ENCODE measurements at places on chromosomes 6 and 20.

DNA sequence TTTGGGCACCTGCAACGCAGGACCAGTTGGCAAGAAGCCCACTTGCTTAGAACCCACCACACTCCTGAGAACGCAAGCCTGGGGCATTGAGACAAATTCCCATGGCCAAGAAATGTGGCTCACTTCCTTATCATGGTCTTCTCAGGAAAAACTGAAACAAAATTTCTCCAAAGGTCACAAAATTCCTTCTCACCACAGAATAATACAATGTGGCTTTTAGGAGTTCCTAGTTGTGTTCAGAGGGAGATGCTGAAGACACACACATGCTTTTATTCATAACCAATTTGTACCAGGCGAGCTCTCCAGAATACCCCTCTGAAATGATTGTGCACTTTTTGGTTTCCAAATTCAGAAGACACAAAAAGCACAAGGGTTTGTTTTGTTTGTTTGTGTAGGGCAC, 31.6 kb downstream of the ADTRP start:
- no peak for DNase-seq

GRCh38 chr6:41367700-41368099, 32.3 kb downstream of the NCR2 start:
- DNase-seq, result peak; percentile 63

- DNase-seq, result no peak
Observed at GRCh38 chr20:34514897-34515483, 1.2 kb upstream of the DYNLRB1 start.

DNA sequence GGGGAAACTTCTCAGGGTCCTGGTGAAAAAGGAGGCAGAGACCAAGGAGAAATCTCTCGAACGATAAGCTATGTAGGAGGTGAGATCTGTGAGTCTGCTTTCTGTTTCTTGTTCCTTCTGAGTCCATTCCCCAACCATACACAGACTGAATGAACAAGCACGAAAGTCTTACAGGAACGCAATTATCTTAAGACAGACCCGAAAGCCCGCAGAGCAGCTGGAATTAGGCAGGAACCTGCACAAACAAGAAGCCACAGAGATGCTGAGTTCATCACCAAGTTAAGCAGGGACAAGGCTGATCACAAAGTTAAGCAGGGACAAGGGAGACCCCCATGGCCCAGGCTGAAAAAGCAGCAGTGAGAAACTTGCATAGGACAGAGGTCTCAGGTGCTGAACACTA, 21.4 kb upstream of the NELFCD start:
- DNase-seq, result no peak

- no peak for DNase-seq
Observed at GRCh38 chr20:44901974-44902373, 7.9 kb upstream of the PABPC1L start.

DNA sequence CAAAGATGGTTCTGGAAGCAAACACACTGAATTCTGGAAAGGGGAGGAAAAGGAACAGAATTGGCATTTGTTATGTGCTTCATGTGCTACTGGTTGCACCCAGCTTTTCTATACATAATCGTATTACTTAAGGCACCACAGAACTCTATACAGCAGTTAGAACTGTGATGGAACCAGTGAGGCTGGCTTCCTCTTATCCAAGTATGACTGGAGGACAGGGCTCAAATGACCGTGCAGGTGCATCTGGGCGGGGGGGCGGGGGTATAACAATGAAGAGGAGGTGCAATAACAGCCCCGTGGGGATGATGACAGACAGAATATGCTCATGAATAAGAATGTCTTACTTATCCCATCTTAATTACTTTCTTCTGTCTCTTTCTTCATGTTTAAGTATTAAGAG, 144.2 kb downstream of the BTBD9 start:
- DNase-seq, result no peak

- no peak for DNase-seq
Observed at GRCh38 chr6:105204331-105204730, 24.5 kb upstream of the POPDC3 start.

GRCh38 chr6:114404339-114404955, 61.6 kb upstream of the HS3ST5 start:
- DNase-seq, result no peak

DNA sequence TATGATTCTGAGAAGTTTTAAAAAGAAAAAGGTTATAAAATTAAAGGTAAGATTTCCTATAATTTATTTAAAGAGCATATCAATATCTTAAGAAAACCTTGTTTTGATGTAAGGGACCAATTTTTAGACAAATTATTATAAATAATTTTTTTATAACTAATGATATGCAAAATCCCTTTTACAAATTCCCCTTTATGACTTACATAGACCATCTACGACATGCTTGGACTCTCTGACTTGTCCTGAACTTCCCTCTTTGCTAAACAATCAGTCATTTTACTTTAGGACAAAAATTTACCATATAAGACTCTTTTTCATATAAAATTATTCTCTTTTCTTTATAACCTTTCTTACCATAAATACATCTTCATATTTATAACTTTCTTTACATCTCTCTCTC, 15.3 kb upstream of the ANGPT4 start:
- no peak for DNase-seq

GRCh38 chr6:73523434-73524123, 2.7 kb upstream of the EEF1A1 start:
- DNase-seq, result no peak

DNA sequence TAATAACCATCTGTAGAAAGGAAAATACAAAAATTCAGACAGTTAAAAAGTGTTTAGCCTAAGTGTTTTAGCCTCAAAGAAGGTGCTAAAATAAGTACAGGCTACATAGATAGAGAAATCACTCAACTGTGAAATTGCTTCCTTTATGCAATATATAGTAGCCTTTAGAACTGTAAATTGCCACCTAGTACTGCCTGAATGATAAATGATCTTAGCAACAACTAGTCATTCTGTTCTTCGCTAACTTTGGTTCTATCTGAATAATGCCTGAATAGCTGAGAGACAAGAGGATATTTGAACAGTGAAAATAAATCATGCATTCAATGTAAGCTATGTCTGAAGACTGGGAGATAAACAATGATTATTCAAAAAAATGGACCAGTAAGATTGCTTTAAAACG, 603.3 kb upstream of the PTCHD4 start:
- peak; percentile 48 for DNase-seq

Data from NCI-H1105 (cell line).